ENCODE measurements at places on chromosomes 11 and 22. TPM values are rescaled to one million over a fixed set of nuclear protein-coding genes. Genes with fewer than 3 reads are reported as not detected.

CHST1 gene
- total RNA-seq = 2.4 TPM

DNA sequence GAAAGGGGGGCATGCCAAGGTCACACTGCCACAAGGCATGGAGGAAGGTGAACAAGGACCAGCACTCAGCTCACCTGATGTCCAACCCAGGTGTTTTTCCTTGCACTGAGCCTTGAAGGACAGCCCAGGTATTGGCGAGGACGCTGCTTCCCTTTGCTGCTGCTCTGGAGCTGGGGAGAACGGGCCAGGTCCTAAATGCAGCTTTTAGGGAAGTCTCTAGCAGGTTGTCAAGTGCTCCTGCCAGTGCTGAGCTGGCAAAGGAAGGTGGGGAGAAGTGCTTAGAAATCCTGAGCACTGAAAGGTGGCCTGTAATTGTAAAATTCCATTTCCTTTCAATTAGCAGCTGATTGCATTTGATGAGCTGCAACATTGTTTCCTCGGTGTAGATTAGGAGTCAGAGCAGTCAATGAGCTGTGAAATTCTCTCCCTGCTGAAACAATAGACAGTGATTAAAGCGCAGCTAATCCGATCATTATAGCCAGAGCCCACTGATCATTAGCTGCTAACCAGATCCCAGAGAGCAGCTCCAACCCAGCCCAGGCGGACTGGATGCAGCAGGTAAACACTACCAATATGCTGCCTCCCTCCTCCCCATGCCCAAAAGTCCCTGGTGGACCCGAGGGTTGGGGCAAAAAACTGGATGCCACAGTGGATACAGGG, 507.6 kb downstream of the INSC start:
- H3K27me3 ChIP-seq = no peaks in the 10 kb centered on the region
- no peaks in the 10 kb centered on the region for H3K36me3 ChIP-seq
- no peak overlapping the region for H3K27ac ChIP-seq
- DNase-seq = no peak
- peaks cover 21% of the 10 kb centered on the region for H3K4me1 ChIP-seq

CCDC87 gene
- 0.71 TPM for total RNA-seq

CSTPP1 gene
- total RNA-seq = 23.6 TPM

DNA sequence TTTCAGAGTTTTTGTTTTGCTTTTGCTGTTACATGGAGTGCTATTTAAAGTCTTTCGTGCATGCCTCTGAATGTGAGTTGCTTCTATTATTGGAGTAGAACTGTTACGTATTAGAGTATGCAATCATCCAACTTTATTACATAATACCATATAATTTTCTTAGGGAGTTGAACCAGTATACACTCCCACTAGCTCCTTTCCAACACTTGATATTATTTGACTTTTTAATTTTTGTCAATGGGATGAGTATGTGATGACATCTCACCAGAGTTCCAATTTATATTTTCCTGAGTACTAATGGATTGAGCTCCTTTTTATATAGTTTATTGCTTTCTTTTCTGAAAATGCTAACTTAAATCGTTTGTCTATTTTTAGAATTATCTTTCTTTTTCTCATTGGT, 90.9 kb downstream of the GRAMD1B start:
- H3K27ac ChIP-seq = no peak overlapping the region
- no peak for DNase-seq
- H3K4me3 ChIP-seq = no peak overlapping the region
- no peaks in the 10 kb centered on the region for H3K27me3 ChIP-seq
- no peaks in the 10 kb centered on the region for H3K36me3 ChIP-seq
- H3K4me1 ChIP-seq = peaks cover 65% of the 10 kb centered on the region
